ENCODE measurements at places on chromosomes 1 and 21. TPM values are rescaled to one million over a fixed set of nuclear protein-coding genes. Genes with fewer than 3 reads are reported as not detected.

DNA sequence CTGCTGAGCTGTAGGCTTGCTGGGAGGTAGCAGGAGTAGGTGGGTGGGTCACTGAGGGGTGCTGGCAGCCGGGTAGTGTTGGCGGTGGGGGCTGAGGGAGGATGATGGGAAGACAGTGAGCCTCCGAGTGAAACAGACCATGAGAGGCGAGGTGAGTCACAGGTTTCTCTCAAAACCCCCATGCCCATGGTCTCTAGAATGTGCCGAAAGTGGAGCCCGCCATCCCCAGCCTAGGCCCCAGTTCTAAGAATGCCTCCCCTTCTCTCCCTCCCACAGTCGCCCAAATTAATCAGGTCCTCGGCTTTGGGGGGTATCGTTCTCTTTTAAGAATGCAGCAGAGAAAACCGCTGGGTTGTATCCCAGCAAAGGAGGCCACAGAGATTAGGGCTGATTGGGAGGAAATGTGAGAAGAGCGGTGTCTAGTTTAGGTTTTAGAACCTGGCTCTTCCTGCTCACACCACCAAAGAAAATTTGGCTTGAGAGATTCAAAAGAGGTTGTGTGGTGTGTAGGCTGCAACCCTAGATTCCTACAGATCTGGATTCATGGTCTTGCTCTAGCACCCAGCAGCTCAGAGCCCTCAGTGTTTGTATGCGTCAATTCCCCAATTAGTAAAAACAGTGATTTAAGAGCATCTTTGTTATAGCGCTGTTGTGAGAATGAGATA is 27.7 kb upstream of the IL19 start:
- H3K4me3 ChIP-seq = no peak overlapping the region
- peaks cover 80% of the 10 kb centered on the region for H3K4me1 ChIP-seq
- peaks cover 14% of the 10 kb centered on the region for H3K36me3 ChIP-seq
- no peak for DNase-seq
- H3K27me3 ChIP-seq = peaks cover 7% of the 10 kb centered on the region
- peak overlapping the region; percentile 27 for H3K27ac ChIP-seq

DNA sequence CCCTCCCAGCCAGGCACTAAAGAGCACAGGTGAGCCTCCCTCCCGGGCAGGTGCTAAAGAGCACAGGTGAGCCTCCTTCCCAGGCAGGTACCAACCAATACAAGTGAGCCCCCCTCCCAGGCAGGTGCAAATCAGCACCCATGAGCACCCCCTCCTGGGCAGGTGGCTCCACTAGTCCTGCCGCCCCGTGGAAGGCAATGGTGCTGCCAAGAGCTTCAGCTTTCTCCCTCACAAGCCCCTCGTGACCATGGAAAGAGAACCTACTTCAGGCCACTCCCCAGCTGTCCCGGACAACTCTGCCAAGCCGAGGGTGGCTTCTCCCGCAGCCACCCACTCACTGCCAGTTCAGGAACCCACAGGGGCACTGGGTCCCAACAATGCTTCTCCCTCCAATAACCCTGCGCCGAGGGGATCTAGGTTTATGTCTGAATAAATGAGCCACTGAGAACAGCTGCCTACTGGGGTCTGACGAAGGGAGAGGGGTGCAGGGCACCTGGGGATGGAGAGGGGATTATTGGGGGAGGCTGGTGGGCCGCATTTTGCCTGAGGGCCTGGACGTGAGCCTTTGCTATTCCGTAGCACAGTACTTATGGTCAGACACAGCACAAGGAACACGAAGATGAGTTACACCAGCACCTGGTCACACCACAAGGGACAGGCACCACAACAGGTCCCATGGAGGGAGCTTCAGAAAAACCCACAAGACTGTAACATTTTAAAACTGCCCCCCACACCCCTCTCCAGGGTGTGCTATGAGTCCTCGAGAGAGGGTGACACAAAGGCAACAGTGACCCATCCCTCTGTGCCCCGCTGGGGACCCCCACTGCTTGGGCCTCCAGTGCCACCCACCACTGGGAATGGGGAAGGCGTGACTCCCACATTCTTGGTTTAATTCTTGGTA is 46.3 kb downstream of the PRDM15 start:
- no peak overlapping the region for H3K4me3 ChIP-seq
- no peak overlapping the region for H3K27ac ChIP-seq
- no peak for DNase-seq

DNA sequence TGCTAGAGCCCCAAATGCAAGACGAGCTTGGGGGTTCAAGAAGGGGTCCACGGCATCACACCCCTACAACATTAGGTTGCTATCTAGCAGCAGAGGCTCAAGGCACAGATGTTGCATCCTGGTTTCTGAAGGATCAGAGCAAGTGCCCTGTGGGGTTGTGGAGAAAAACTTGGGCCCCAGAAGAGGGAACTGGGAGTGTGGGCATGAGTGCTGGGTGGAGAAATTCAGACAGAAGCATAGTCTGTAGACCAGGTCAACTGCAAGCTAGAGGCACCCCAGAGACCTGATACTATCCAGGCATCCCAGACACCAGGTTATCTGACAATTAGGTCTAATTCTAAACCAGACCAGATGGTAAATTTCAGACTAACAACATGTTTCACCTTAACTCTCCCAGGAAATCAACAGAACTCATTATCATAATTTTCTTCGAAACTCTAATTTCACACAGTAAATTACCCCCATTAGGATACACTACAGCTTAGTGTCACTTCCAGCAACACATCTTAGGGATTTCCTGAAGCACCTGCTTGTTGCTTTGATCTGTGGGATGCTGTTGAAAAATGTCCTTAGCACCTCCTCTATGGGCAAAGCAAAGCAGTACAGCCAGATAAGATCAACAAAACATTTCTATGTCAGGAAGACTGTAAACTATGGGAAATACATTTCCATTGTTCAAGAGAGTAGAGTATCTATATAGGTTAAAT is 179.3 kb downstream of the VAV3 start:
- no peaks in the 10 kb centered on the region for H3K27me3 ChIP-seq
- peak overlapping the region; percentile 12 for H3K4me3 ChIP-seq
- no peaks in the 10 kb centered on the region for H3K36me3 ChIP-seq
- DNase-seq = no peak
- peak overlapping the region; percentile 72 for H3K27ac ChIP-seq
- peaks cover 39% of the 10 kb centered on the region for H3K4me1 ChIP-seq

DNA sequence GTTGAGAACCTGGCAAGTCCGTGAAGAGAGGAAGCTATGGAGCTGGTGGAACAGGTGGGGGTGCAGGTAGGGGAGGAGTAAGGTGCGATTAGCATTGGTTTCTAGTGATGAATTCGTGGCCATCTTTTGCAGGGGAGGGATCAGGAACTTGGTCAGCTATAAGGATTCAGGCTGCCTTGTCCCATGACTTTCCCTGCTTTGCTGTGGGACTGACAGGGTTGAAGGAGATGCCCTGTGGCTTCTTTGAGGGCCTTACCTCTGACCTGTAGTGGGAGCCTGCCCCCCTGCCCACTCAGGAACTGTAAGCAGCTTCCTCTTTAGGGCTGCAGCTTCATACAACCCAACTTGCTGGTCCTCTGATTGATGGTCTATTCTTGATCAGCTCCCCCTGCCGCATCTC is 84.7 kb upstream of the CD34 start:
- H3K27ac ChIP-seq = no peak overlapping the region
- H3K27me3 ChIP-seq = peaks cover 17% of the 10 kb centered on the region
- H3K4me3 ChIP-seq = no peak overlapping the region
- H3K36me3 ChIP-seq = no peaks in the 10 kb centered on the region
- DNase-seq = no peak
- H3K4me1 ChIP-seq = no peaks in the 10 kb centered on the region

- H3K27me3 ChIP-seq = peaks cover 9% of the 10 kb centered on the region
- H3K27ac ChIP-seq = no peak overlapping the region
- no peak for DNase-seq
- no peaks in the 10 kb centered on the region for H3K4me1 ChIP-seq
Measured at GRCh38 chr1:25182629-25183028, 49.7 kb downstream of the SYF2 start.

DNA sequence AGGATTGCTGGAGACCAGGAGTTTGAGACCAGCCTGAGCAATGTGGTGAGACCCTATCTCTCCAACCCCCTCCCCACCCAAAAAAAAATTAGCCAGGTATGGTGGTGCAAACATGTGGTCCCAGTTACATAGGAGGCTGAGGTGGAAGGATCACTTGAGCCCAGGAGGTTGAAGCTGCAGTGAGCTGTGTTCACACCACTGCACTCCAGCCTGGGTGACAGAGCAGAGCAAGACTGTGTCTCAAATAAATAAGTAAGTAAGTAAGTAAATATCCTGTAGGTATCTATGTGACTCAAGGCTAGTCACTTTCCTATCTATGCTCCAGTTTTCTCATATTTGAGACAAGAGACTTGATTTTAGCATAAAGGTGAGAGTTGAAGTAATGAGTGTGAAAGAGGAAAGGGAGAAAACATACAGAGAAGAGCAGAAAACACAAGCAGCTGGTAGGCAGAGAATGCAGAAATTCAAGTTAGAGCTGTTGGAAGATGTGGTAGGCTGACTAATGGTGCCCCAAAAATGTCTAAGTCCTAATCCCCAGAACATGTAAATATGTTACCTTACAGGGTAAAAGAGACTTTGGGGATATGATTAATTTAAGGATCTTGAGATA is 7.5 kb downstream of the PPP1R12B start:
- H3K4me3 ChIP-seq = no peak overlapping the region
- H3K4me1 ChIP-seq = peaks cover 2% of the 10 kb centered on the region
- no peak for DNase-seq
- H3K36me3 ChIP-seq = peaks cover 2% of the 10 kb centered on the region

GRCh38 chr21:34022627-34023335 is 50.6 kb upstream of the MRPS6 start:
- no peaks in the 10 kb centered on the region for H3K27me3 ChIP-seq
- H3K4me1 ChIP-seq = peaks cover 35% of the 10 kb centered on the region
- H3K4me3 ChIP-seq = no peak overlapping the region
- no peak overlapping the region for H3K27ac ChIP-seq
- H3K36me3 ChIP-seq = peaks cover 11% of the 10 kb centered on the region
- DNase-seq = peak; percentile 47

- H3K27ac ChIP-seq = no peak overlapping the region
- no peaks in the 10 kb centered on the region for H3K4me1 ChIP-seq
- DNase-seq = no peak
- H3K36me3 ChIP-seq = no peaks in the 10 kb centered on the region
- no peaks in the 10 kb centered on the region for H3K27me3 ChIP-seq
Measured at GRCh38 chr1:22326372-22326915, 125.2 kb upstream of the ZBTB40 start.

DNA sequence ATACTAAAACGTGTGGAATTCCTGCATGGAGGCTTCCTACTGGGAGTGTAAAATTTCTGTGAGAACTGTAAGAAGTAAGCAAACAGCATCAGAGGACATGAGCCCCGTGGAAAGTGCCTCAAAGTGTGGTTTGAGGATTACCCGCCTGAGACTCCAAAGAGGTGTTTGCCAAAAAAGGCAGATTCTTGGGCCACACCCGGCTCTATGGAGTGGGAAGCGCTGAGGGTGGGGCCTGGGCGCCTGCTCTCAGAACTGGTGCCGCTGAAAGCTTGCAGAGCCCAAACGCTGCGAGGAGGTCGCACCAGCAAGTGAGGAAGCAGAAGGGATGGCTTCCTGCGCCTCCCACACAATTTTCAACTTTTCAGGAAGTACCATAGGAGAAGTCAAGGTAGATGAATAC is 43.0 kb upstream of the PSEN2 start:
- DNase-seq = no peak
- peak overlapping the region; percentile 80 for H3K27ac ChIP-seq
- H3K4me3 ChIP-seq = no peak overlapping the region

GRCh38 chr1:184469396-184469795 is 82.6 kb downstream of the C1orf21 start:
- H3K27me3 ChIP-seq = peaks cover 18% of the 10 kb centered on the region
- no peak overlapping the region for H3K4me3 ChIP-seq
- no peak overlapping the region for H3K27ac ChIP-seq
- no peak for DNase-seq
- no peaks in the 10 kb centered on the region for H3K4me1 ChIP-seq
- no peaks in the 10 kb centered on the region for H3K36me3 ChIP-seq

DNA sequence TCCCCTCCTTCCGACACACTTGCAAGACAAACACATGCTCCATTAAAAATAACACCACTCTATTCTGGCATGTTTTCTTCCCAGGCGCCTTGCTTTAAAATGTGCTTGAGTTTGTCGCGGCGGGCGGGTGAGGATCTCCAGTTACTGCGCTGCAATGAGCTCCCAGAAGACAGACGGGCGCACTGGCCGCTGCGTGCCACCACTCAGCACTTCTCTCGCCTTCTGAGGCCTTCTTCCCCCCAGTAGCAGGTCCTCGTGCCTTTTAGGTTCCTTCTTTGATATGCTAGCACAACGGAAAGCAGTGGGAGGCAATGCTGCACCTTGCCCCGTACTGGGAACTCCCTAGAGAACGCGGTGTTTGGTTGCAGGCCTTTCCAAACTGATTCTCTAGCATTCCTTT is 279.5 kb upstream of the NR5A2 start:
- H3K36me3 ChIP-seq = no peaks in the 10 kb centered on the region
- H3K27me3 ChIP-seq = peaks cover 3% of the 10 kb centered on the region
- H3K4me3 ChIP-seq = no peak overlapping the region
- no peak overlapping the region for H3K27ac ChIP-seq
- no peak for DNase-seq

DNA sequence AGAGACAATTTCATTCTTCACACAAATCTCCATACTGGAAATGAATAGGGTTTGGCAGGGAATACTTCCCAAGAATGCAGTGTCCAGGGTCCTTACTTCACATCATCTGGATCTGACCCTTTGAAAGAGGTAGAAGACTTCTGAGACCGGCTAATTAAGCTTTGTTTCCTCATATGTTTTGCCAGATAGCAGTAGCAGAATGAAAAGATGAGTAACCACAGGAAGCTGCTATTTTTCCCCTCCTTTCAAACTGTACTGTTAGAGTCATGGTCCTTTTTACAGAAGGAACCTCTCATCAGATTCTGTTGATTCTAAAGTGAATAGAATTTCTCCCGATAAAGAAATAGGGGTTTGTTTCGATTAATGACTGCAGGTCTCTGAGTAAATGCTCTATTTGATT is 1.4 kb upstream of the OLFML3 start:
- no peak for DNase-seq
- H3K27me3 ChIP-seq = no peaks in the 10 kb centered on the region
- peaks cover 21% of the 10 kb centered on the region for H3K36me3 ChIP-seq

DNA sequence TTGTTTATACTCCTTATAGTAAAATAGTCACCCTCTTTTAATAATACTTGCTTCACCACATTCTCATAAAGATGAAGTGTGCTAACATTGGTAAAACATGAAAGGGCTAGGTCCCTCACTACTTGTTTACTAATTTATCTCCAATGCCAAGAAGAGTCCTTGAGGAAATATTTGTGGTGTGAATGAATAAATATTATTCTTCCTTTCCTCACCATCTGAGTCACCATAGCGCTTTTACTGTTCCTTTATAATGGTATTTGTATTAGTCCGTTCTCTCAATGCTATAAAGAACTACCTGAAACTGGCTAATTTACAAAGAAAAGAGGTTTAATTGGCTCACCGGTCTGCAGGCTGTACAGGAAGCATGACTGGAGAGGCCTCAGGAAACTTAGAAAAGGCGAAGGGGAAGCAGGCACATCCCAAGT is 222.8 kb upstream of the ZRANB2 start:
- H3K36me3 ChIP-seq = no peaks in the 10 kb centered on the region
- no peak overlapping the region for H3K27ac ChIP-seq
- no peak overlapping the region for H3K4me3 ChIP-seq
- no peaks in the 10 kb centered on the region for H3K4me1 ChIP-seq
- DNase-seq = no peak
- H3K27me3 ChIP-seq = no peaks in the 10 kb centered on the region

Gene CENPL
- total RNA-seq = 28.2 TPM

Gene FMO5
- 0.53 TPM for total RNA-seq

Gene CELA2B
- total RNA-seq = not detected

Gene DUSP23
- 24.6 TPM for total RNA-seq

Gene KCNH1
- total RNA-seq = not detected

Gene UBL4B
- total RNA-seq = not detected

Gene PYHIN1
- total RNA-seq = 56.6 TPM

Gene RHD
- not detected for total RNA-seq
